ENCODE measurements at places on chromosomes 16 and 17. TPM values are rescaled to one million over a fixed set of nuclear protein-coding genes. Genes with fewer than 3 reads are reported as not detected.

Gene C17orf107
- 1.0 TPM for total RNA-seq

Gene CASKIN2
- 34.6 TPM for total RNA-seq

Gene ATP2A3
- total RNA-seq: 0.78 TPM

Gene PKMYT1
- total RNA-seq: 48.5 TPM

Gene MBTD1
- total RNA-seq: 10.9 TPM

Gene TEKT5
- total RNA-seq: not detected

Gene LPO
- total RNA-seq: not detected

All from endothelial cell of umbilical vein (primary cell).